ENCODE measurements at places on chromosomes 4 and X.
A peak's percentile ranks its signal among the peaks of the same experiment; 100 is the strongest.

- no peak for DNase-seq
Observed at GRCh38 chrX:153926858-153927671, 1.0 kb upstream of the ARHGAP4 start.

DNA sequence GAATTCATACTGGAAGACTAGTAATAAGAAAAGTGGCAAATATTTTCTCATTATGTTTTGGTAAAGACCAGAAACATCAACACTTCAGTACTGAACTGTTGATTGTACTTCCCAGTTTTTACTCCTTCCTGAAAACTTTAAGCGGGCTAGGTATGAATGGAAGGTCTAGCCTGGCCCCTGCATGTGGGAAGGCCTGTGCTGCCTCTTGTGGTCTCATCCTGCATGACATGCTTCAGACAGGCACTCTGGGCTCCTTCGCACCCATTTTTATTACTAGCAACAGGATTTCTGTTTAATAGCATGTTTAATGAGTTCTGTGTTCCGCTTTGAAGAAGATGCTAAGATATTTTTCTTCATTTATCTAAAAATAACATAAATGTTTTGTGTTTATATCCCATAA, 279.1 kb downstream of the ANK2 start:
- DNase-seq = peak; percentile 15

GRCh38 chr4:165351359-165352130, 24.1 kb downstream of the MSMO1 start:
- no peak for DNase-seq

DNA sequence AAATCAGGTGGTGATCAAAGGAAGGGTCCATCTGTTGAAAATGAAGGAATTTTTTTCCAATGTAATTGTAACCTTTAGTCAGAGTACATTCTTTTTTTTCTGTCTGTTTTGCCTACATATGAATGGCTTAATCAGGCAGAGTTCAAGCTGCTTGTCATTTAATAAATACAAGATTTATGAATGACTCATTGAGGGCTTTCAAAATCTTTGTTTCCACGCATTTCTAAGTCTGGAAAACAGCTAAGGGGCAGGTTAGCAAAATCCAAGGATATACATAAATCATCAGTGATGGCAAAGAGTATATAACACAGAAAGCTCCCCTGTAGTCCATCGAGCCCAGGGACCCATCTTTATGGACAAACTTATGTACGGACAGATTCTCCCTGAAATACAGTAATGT, 1.8 kb downstream of the CA5B start:
- no peak for DNase-seq

DNA sequence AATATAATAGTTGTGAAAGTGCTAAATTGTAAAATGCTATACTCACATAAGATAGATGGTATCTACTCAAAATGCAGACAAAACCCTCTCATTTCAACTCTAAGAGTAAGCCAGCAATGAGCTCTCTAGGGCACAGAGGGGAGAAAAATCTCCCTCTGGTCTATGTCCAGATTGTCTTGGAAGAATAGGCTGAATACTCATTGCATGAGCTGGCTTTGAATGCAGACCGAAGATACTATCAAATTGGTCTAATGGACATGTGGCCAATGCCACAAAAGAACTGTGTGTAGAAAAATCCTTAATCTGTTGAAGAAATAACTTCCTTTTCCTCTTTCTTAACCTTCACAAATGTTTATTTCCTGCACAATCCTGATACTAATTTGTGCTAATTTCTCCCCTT, 3.5 kb downstream of the ZXDA start:
- DNase-seq = no peak

DNA sequence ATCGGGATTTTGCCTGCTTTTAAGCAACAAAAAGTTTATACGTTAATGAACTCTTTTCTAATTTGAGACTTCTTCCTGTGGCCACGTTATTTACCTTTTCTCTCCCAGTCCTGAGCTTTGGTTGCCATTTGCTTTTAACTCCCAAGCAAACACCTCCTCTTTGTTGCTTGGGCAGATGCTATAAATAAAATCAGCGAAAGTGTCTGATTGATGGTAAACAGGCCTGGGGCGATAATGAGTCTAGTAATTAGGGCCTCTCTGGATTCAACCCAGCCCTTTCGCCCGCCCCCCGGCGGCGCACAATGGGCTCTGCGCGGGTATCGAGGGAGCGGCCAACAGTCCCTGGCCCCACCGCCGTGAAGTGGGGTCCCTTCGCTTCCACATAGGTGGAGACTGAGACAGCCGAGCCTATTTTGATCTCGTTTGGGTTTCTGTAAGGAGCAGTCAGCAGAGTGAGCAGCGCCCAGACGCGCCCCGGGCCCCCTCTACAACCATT, 790 bp downstream of the CLGN start:
- no peak for DNase-seq
